ENCODE measurements at places on chromosomes 1 and 21.

DNA sequence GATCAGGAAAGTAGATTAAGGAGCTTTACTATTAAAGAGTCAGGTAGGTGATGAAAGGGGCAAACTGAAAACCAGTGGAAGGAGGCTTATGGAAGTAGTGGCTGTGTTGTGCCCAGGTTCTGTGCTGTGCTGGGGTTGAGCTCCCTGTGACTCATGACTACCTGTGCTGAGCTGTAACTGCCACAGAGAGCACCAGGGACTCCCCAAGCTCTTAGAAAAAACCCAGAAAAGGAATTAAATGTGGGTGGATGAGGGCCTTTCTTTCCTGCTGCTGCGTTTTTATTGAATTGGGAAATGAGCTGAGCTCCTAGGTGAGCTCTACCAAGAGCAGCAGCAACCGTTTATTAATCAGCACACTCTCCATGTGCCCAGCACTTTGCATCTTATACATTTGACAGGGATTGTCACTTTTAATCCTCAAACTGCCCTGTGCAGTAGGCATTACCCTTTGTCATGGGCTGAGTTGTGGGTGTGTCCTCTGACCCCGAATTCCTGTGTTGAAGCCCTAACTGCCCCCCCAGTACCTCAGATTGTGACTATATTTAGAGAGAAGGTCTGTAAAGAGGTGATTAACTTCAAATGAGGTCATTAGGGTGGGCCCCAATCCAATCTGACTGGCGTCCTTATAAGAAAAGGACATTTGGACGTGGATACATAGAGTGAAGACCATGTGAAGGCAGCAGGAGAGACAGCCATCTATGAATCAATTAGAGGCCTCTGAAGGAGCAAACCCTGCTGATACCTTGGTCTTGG, 65.4 kb downstream of the AK4 start:
- DNase-seq = no peak

GRCh38 chr1:111599781-111600693, 19.6 kb upstream of the RAP1A start:
- no peak for DNase-seq

- DNase-seq = no peak
Observed at GRCh38 chr1:7824701-7825100, 28.2 kb downstream of the UTS2 start.

DNA sequence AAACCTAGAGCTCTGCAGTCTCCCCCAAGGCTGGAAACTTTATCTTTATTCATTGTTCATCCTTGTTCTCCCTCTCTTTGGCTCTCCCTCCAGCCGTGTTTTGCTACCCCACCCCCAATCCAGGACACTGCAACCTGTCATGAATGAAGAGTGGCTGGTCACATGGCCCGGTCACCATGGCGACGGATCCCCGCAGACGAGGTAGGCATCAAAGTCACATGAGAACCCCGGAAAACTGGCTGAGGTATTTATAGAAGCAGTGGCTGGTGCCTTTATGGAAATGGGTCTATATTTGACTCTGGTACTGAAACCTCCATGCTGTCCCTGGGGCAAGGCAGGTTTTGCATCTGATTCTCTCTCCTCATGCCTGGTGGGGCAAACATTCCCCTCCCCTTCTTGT, 13.4 kb upstream of the SLC6A17 start:
- DNase-seq = no peak

- DNase-seq = no peak
Observed at GRCh38 chr1:118991448-118991847, 3.3 kb upstream of the TBX15 start.

Measured in thoracic aorta (tissue), 2 donors.